ENCODE measurements at places on chromosomes 3 and 15.

GRCh38 chr3:8875836-8876235 is 87.4 kb downstream of the RAD18 start:
- peaks cover 2% of the 10 kb centered on the region for H3K36me3 ChIP-seq
- no peak for DNase-seq
- no peak overlapping the region for H3K4me3 ChIP-seq

DNA sequence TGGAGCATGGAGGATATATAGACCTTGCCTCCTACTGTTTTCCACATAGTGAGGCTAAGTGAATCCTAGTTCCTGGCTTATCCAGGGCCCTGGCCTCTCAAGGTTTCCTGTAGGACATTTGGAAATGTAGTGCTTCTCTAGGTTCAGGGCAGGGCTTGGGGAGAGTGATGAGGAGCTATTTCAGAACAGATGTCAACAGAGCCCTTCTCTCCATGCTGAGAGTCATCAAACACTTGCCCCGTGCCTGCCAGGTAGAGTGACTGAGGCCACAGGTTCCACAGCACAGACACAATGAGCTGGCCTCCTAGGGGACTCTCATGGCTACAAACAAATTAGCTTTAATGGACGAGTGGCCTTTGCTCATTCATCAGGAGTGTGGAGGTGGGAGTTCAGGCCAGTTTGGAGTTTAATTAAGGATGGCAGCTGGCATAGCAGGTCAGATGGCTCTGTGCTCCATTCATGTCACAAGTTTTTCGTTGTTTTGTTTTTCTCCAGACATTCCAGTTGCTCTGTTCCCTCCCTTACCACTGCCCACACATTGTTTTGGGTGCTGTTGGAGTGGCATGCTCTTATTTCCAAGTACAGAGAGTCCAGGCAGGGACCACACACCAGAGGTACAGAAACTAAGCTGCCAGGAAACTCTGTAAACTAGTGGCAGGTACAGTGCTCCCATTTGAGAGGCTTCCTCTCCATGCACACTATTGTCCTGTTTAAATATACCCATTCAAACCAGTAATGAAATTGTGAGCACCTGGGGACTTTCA is 189.8 kb downstream of the RYR3 start:
- H3K27ac ChIP-seq = no peak overlapping the region
- H3K27me3 ChIP-seq = no peaks in the 10 kb centered on the region
- no peak for DNase-seq
- H3K4me3 ChIP-seq = no peak overlapping the region
- no peaks in the 10 kb centered on the region for H3K4me1 ChIP-seq

DNA sequence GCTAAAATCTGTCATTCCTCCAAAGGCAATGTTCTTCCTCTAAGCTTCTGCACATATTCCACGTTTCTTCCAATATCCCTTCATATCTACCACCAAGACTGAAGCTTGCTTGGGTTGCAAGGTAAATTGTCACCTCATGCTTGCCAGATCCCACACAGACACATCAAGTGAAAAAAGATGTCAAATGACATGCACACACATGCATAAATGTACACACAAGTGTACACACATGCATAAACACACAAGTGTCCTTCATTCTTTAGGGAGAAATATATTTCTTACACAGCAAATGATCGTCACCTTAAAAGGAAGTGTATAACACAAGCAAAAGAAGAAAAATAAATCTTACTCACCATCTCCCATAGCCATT is 59.4 kb downstream of the CLASP2 start:
- peak overlapping the region; percentile 63 for H3K27ac ChIP-seq
- no peaks in the 10 kb centered on the region for H3K36me3 ChIP-seq
- H3K27me3 ChIP-seq = no peaks in the 10 kb centered on the region
- no peak for DNase-seq
- peaks cover 4% of the 10 kb centered on the region for H3K4me1 ChIP-seq

DNA sequence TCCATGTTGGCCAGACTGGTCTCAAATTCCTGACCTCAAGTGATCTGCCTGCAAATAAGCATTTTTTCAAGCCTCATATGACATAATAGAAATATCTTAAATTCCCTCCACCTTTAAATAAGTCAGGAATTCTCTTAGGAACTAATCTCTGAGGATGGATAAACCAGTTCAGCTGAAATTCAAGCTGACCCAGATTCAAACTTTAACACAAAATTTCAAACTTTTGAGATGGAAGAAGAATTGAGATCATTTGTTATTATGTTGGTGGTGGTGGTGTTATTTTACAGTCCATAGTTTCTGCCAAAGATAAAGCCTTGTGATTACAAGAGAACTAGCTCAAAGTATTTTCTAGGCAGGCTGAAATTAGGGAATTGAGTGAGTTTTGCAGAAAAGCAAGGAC is 85.5 kb downstream of the SSR3 start:
- H3K27me3 ChIP-seq = no peaks in the 10 kb centered on the region
- no peaks in the 10 kb centered on the region for H3K36me3 ChIP-seq
- H3K27ac ChIP-seq = no peak overlapping the region
